ENCODE measurements at places on chromosomes 6 and 20.

DNA sequence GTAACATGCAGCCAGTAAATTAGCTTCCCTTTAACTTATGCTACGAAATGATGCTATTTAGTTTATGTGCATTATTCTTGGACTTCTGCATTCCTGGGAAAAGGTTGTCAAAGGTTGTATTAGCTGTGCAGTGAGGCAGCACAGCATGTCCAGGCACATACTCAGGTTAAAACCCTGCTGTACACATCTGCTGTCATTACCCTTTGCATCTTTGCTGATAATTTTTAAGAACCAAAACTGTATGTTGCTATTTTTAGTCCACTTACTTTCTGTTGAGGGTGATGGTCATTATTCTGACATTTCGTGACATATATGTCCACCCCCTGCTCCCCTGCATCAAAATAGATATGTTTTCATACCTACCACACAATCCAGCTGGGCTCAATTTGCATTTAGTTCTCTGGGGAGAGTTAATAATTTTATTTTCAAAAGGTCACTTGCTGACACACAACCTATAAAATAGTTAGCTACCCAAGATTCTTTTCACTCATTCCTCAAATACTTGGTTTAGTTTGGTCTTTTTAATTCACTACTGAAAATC lies 142.5 kb upstream of the SPACA1 start:
- DNase-seq: peak; percentile 8

GRCh38 chr6:107173779-107174178 lies 58.5 kb upstream of the BEND3 start:
- no peak for DNase-seq

DNA sequence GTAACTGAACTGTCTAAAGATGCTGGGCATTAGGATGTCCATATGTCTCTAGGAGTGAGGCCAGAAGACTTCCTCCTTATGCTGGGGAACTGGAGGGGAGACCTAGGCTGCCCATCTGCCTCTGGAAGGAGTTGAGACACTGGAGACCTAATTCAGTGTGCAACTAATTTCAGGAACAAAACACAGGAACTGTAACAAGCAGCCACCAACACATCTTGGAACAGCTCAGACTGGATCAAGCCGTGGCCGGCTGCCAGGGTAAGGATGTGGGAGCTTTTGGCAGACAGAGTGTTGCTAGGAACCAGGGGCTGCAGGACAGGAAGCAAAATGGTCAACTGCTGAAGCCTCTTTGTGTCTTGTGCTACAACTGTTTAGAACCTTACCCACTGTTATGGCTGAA lies 16.4 kb upstream of the MAS1 start:
- DNase-seq: no peak

GRCh38 chr6:134534708-134535149 lies 216.8 kb upstream of the SGK1 start:
- DNase-seq: no peak

Data from RWPE1 (cell line).